Vagina (tissue), 2 donors: ENCODE measurements at places on chromosomes 5 and 9.

- DNase-seq = no peak
Observed at GRCh38 chr5:126852091-126852571, 75.2 kb downstream of the LMNB1 start.

DNA sequence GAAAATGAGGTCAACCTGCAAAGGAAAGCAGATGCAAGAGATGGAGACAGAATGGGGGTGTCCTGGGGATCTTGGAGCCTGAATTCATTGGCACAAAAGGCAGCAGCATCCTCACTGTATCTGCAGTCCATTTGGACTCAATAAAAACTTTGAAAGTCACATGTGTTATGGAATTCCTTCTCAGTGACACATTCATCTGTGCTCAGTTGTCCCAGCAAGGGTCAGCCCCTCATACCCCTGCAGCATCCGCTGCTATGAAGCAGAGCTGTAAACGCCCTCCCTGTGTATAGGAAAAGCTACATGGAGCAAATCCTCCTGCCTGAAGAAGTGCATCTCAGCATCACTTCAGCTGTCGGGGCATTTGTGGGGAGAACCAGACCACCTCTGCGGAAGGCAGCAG is 14.5 kb upstream of the RARS1 start:
- no peak for DNase-seq

DNA sequence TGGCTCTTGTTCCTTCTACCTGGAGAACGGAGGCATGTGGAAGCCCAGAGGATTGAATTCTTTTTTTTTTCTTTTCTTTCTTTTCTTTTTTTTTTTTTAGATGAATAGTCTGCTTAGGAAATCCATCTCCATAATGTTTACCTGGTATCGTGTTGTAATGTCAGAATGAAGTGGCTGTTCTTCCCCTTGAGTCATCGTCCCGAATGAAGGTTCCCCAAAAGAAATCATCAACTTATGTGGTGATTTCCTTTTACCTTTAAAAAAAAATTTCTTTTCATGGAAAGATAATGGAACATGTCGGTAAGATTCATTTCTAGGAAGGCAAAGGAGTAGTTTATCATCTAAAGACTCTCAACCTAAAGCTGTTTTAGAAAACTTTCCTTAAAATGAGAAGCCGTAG is 59.7 kb downstream of the DOCK8 start:
- DNase-seq = no peak

- no peak for DNase-seq
Observed at GRCh38 chr9:79233542-79233941, 338.2 kb upstream of the TLE4 start.

DNA sequence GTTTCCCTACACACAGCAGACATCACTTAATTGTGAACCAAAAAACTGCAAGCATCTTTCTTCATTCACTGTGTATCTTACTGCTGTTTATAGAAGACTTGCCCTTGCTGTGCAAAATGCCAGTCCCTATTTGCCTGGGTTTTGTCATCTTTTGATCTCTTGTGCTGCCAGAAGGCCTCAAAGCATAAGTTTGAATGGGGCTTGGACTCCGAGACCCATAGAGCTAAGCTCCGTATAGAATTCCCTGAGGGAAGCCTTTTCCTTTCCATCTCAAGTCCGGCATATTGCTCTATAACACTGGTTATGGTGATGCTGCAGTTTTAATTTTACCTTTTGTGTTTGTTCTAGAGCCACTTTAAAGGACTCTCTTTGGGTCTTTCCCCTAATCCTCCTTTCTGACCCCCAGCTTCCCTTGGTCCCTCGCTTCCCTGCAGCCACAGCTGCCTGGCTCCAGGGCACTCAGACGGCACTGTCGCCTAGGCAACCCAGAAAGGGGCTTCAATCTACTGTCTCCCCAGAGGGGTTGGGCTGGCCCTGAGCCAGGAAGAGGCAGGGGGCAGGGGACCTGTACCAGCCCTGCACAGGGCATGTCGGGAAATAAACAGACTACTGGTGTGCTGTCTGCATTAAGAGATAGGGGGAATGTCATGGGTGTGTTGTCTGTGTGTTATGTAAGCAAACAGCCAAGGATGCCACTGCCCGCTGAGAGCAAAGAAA is 73.4 kb upstream of the MELK start:
- no peak for DNase-seq

DNA sequence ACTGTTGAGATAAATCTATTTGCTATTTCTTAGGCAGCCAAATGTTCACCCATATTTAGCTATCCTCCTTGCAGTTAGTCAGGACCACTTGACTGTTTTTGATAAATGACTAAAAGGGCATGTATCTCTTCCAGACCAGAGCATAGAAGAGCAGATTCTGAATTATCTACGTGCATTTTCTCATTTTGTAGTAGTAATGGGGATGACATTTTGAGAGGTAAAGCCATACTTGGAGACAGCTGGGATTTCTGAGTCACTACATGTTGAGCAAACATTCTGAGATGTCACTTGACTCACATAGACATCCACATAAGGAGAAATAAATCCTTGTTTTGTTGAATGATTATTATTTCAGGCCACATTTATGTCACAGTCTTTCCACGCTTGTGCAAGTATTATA is 297.6 kb downstream of the CDH10 start:
- no peak for DNase-seq

DNA sequence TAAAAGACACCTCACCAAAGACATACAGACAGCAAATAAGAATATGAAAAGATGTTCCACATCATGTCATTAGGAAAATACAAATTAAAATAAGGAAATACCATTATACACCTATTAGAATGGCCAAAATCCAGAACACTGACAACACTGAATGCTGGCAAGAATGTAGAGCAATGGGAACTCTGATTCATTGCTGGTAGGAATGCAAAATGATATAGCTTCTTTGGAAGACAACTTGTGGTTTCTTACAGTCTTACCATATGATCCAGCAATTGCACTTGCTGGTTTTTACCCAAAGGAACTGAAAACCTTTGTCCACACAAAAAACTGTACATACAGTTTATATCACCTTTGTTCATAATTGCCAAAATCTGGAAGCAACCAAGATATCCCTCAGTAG is 6.5 kb downstream of the TMEM161B start:
- no peak for DNase-seq
